Activated B cell treated with CpG ODN at 0.5 μM for 24 hours (primary cell): ENCODE measurements at places on chromosomes 7 and 10. TPM values are rescaled to one million over a fixed set of nuclear protein-coding genes. Genes with fewer than 3 reads are reported as not detected.

Gene TFR2
- total RNA-seq = 7.5 and 8.5 TPM in 2 replicates

Gene OR9A2
- total RNA-seq = 0.31 and 0.56 TPM in 2 replicates

Gene MBLAC1
- total RNA-seq = 1.9 and 2.2 TPM in 2 replicates

Gene ZNF853
- 2.8 and 3.2 TPM in 2 replicates for total RNA-seq

Gene HYAL4
- total RNA-seq = not detected in 2 replicates

Gene NPTX2
- total RNA-seq = 0.15 TPM in 1 of 2 replicates, not detected in the other

Gene FXYD4
- total RNA-seq = not detected in 2 replicates

Gene TMEM196
- total RNA-seq = not detected in 2 replicates

Gene ASB10
- not detected in 2 replicates for total RNA-seq

Gene CYP2E1
- 0.64 and 1.1 TPM in 2 replicates for total RNA-seq

Gene MAGI2
- total RNA-seq = 0.38 and 0.46 TPM in 2 replicates

Gene ASAH2B
- 1.3 and 1.9 TPM in 2 replicates for total RNA-seq

Gene LRIT1
- not detected in 2 replicates for total RNA-seq

Gene TAS2R41
- not detected in 2 replicates for total RNA-seq

Gene EIF5AL1
- 1.4 and 2.1 TPM in 2 replicates for total RNA-seq

Gene TUBAL3
- total RNA-seq = not detected in 2 replicates

Gene HOXA4
- 0.17 and 0.40 TPM in 2 replicates for total RNA-seq

Gene SLC18A3
- total RNA-seq = not detected in 2 replicates

Gene TAX1BP1
- total RNA-seq = 61.4 and 64.7 TPM in 2 replicates

Gene PNLIPRP2
- total RNA-seq = not detected in 2 replicates

Gene CACNB2
- not detected in 2 replicates for total RNA-seq

Gene CLDN12
- total RNA-seq = 6.2 and 9.0 TPM in 2 replicates

Gene OR13A1
- total RNA-seq = 0.34 and 0.53 TPM in 2 replicates

Gene LIPM
- total RNA-seq = not detected in 2 replicates

Gene ZC3HAV1
- total RNA-seq = 76.3 and 80.7 TPM in 2 replicates

Gene MYH16
- total RNA-seq = not detected in 2 replicates

Gene CYP26A1
- 0.13 TPM in 1 of 2 replicates, not detected in the other for total RNA-seq

Gene SEMA3E
- not detected in 2 replicates for total RNA-seq

Gene MICU1
- total RNA-seq = 27.4 and 34.5 TPM in 2 replicates

Gene COL13A1
- total RNA-seq = not detected in 2 replicates

Gene CHAT
- not detected in 2 replicates for total RNA-seq

Gene PLPP4
- not detected in 2 replicates for total RNA-seq

Gene NOBOX
- total RNA-seq = not detected in 2 replicates

Gene DNAH11
- total RNA-seq = 0.02 TPM in 1 of 2 replicates, not detected in the other

Gene ADCY1
- total RNA-seq = 0.10 TPM in 1 of 2 replicates, not detected in the other

Gene KEL
- total RNA-seq = 0.37 and 1.2 TPM in 2 replicates

Gene CYP17A1
- not detected in 2 replicates for total RNA-seq

Gene SHH
- not detected in 2 replicates for total RNA-seq

Gene SP8
- total RNA-seq = not detected in 2 replicates

Gene GRID2IP
- total RNA-seq = 0.93 and 1.3 TPM in 2 replicates

Gene OR6B1
- total RNA-seq = not detected in 2 replicates

Gene IL2RA
- total RNA-seq = 151 and 160 TPM in 2 replicates

Gene KIF20B
- 23.8 and 24.0 TPM in 2 replicates for total RNA-seq

Gene PCGF5
- 70.2 and 72.9 TPM in 2 replicates for total RNA-seq

Gene C10orf95
- 0.35 and 0.51 TPM in 2 replicates for total RNA-seq

Gene NAT16
- not detected in 2 replicates for total RNA-seq

Gene ACHE
- total RNA-seq = 0.16 and 0.34 TPM in 2 replicates

Gene PDE6C
- not detected in 2 replicates for total RNA-seq

Gene ZNF33B
- 31.0 and 34.0 TPM in 2 replicates for total RNA-seq

Gene IFIT1B
- total RNA-seq = not detected in 2 replicates

Gene NODAL
- not detected in 2 replicates for total RNA-seq

Gene MRLN
- not detected in 2 replicates for total RNA-seq
